ENCODE measurements at places on chromosomes 2 and 18.
A peak's percentile ranks its signal among the peaks of the same experiment; 100 is the strongest.

- DNase-seq, result no peak
Observed at GRCh38 chr18:35571138-35571537, 10.4 kb upstream of the GALNT1 start.

GRCh38 chr2:65845442-65846182 lies 413.2 kb upstream of the SPRED2 start:
- no peak for DNase-seq

- no peak for DNase-seq
Observed at GRCh38 chr2:66000901-66001300, 434.0 kb upstream of the MEIS1 start.

- DNase-seq, result peak; percentile 91
Observed at GRCh38 chr2:101205521-101206479, 46.9 kb upstream of the CNOT11 start.

DNA sequence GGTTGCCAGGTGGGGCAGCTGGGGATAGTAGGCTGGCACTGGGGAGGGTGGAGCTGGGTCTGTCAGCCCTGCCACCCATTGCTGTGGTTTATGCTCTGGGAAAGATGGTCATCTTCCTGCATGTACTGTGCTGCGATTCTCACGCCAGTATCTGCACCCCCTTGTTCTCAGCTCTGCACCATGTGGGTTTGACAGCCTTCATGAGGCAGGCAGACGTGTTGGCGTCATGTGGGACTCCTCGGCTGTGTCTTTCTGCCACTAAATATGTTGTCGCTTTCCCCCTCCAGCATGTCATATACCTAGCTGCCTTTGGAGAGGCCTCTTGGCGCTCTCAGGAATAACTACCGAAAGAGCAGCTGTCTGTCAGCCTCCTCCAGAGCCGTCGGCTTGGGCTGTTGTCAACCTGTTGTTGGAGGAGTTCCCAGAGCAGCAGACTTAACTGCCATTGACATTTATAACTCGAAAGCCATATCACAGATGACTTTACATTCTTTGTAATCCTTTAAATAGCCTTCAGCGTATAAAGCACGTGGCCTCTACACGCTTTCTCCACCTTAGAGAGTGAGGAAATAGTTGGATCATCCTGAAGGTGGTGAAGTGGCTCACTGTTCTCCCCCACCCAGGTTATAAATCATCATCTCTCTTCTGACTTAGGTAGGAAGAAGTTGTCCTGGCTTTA lies 80.4 kb upstream of the MGAT5 start:
- DNase-seq, result peak; percentile 65

DNA sequence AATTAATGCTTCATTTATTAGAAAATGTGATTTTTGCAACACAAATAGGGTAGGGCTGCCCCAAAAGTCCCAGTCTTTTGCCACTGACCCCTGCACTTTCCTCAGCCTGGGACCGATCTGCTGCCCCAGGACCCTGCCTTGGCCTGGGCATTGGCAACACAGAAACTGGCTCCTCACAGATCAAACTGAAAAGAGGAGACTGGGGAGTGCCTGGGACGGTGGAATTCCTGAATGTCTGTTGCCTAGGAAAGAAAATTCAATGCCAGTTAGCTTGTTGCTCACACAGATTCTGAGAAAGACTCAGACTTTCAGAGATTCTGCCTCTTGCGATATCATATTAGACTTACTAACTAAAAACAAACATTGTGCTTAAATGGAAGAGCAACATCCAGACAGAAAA lies 211.2 kb downstream of the VAPA start:
- no peak for DNase-seq

DNA sequence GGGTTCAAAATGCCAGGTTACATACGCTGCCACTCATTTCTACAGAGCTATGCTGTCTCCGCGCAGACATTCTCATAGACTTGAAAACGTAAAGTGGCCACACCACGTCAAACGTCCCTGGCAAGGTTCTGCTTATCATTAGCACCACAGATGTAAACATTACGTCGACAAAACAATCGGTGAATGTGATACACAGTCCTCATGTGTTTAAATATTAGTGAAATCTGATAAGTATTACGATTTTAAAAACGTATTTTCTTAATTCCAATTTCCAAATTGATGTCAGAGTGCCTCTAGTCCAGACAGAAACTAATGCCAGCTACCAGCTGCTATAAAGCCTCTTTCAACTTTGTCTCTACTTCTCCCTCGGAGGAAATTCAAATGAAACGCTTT lies 1.2 kb downstream of the STK17B start:
- peak; percentile 61 for DNase-seq

DNA sequence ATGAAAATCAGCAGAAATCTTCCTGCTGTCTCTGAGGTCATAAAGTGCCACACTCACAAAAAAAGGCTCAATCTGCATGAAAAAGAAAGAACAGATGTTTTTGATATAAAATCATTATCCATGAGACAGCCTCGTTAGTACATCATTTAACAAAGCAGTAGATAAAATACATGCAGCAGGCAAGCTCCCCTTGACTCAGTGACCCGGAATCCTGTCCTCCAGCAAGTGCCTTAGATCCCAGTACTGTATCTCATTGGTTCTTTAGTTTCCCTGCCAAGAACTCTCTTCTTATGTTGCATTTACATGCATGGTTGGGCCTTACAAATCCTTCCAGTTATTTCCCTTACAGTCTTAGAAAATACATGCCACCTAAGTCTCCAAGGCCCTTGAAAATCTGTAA lies 148.9 kb upstream of the CCDC195 start:
- no peak for DNase-seq

DNA sequence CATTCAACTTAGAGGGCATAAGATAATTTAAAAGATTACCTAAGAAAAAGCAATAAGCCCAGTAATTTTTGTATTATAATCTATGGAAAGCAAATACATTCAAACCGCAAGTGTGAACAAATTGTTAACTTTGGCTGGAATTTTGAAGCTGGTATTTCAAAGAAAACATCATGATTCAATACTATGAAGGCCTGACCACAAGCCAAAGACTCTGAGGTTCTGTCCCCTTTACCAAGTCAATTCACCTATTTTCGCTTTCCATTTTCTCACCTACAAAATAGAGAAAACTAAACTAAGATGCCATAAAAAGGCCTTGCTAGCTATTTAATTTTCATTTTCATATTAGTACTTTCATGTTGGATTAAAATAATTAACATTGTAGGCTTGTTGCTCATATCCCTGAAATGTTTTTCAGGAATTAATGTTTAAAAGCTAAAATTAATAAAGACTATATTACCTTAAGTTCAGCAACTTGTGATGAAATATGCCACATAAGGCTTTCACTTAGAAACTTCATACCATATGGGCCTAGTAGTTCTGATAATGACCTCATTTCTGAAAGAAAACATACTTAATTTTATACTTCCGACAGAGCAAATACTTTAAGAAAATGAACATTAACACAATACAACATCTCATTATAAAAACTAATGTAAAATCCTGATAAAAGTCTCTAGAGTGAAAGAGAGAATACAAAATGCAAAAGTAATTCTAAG lies 85.7 kb upstream of the FRZB start:
- no peak for DNase-seq

GRCh38 chr2:72145289-72145657 lies 2.4 kb downstream of the CYP26B1 start:
- peak; percentile 56 for DNase-seq

GRCh38 chr2:105771836-105772235 lies 27.1 kb downstream of the NCK2 start:
- DNase-seq, result no peak

- DNase-seq, result no peak
Observed at GRCh38 chr2:171513719-171514160, 8.5 kb upstream of the CYBRD1 start.

GRCh38 chr18:69948919-69949537 lies 1.4 kb upstream of the CD226 start:
- no peak for DNase-seq

DNA sequence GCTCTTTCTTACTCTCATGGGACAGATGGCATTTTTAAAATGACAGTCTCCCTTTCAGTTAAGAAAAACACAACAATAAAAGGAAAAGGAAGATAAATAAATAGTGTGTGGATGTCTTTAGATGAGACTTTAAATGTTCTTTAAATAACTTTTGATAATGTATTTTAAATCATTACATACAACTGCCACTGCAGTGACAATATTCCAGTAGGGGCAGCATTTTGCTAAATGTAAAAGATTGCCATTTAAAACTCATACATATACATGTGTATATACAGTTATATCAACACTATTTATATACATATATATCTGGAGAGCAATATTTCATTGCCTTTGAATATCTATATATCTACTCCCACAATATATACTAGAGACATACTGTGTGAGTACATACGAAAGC lies 90.7 kb downstream of the INO80D start:
- DNase-seq, result no peak

DNA sequence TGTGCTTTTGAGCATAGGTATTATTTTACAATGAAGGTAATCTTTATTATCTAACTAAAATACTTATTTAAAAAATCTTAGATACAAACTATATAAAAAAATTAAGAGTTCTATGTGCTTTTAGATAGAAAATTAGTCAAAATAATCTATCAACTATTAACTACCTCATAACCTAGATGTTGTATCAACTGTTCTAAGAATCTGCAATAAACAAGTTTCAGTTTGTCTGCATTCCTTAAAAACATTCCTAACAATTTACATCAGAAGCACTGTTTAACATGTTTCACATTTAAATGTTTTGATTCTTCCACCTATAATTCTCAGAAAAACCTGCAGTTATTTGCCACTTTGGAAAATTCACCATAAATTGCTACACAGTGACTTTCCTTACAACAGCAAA lies 33.3 kb downstream of the NDUFS1 start:
- no peak for DNase-seq

DNA sequence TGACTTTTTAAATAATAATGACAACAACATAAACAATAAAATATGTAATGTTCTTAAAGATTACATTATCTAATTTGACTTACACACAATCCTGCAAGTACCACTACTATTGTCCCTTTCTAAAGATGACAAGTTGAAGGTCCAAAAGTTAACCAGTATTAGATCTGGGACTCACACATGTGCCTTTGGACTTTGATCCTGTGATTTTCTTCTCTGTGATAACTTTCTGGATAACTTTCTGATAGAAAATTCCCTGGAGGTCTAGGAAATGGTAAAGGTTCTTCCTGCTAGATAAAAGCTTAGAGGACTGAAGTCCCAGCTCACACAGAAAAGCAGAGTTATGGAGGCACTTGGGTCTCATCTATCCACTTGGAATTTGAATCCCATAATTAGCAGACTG lies 311.9 kb upstream of the KLHL29 start:
- DNase-seq, result no peak

DNA sequence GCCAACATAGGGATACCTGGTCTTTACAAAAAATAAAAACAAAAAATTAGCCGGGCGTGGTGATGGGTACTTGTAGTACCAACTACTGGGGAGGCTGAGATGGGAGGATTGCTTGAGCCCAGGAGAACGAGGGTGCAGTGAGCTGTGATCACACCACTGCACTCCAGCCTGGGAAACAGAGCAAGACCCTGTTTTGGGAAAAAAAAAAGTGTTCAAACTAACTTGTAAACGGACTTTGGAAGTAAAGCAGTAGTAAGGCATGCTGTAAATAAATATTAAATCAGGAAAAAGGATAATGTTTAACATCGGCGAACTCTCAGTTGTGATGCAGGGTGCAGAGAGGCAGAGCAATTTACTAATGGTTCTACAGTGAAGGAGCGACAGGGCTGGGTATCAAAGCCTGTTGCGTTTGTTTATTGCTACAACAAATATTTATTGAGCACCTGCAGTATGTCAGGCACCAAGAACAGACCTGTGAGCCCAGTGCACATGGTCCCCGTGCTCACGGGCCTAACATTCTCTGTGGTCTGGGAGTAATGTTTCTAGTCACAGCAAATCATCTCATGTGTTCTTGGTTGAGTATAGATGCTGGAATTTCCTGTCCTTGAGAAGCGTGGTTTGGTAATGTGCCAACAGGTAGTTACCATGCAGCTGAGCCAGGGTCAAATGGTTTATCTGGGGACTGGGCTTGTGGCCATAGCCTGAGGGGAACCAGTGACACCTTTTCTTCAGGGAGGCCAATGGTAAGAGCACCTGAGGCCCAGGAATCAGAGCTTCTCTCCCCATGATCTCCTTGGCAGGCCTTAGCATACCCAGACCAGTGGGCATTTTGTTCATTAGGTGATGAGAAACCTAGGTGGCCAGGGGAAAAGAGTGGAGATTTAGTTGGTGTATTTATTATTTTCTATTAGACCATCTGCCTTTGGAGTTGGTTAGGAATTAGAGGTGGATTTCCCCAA lies 27.9 kb upstream of the GREB1 start:
- no peak for DNase-seq

DNA sequence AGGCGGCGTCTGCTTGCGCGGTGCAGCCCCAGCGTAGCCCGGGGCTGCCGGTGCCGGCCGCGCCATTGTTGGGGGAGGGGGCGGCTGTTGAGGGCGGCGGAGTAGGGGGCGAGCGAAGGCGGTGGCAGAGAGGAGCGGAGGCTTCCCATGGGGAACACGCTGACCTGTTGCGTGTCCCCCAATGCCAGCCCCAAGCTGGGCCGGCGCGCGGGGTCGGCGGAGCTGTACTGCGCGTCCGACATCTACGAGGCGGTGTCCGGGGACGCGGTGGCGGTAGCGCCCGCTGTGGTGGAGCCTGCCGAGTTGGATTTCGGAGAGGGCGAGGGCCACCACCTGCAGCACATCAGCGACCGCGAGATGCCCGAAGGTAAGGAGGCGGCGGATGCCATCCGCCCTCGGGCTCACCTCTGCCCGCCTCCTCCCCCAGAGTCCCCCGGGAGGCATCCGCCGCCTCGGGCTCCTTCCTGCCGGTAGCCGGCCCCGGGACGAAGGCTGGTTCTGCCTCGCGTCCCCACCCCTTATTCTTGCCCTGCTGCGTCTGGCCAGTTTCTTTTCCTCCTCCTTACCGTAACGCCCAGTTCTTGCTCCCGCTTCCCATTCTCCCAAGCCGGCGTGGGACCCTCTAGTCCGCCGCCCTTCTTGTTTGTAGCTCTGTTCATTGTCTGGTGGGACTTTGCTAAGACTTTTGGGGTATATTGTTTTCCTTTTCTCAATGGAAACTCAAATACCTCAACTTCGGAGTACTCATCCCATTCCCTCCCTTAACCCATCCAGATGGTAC lies 500 bp downstream of the CCNYL1 start:
- DNase-seq, result peak; percentile 67

DNA sequence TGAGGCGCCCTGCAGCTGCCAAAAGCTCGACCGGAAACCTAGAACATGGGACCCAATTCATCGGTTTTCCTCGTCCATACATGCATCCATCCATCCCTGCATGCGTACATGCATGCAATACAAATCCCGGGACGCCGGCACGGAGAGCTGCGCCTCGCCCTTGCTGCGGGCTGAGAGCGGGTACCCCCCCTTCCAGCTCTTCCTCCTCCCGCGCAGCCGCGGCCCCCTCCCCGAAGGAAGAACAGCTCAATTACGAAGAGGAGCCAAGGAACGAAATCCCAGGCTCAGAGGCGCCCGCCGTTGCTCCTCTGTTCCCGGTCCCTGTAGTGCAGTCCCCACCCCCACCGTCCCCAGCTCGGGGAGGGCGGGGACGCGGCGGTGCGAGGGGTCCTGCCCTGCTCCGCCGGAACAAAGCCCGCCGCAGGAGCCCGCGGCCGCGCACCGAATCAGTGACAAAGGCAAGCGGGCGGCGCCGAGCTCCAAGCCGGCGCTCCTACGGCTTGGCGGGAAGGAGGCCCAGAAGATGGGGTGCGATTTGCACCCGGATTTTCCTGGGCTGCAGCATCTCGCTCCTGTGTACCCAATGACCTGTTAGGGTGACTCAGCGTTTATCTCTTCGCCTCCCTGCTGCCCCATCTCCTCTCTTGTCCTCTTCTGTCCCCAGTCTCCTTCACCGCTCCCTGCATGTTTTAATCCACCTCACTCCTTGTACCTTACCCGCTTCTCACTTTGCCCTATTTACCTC lies 8.9 kb upstream of the POU3F3 start:
- no peak for DNase-seq

- DNase-seq, result no peak
Observed at GRCh38 chr2:69018678-69019095, 5.7 kb downstream of the ANTXR1 start.
